Activated CD8-positive, alpha-beta memory T cell treated with anti-CD3 and anti-CD28 coated beads for 1 hour (primary cell): ENCODE measurements at places on chromosomes 16 and 17.

- no peak for DNase-seq
Observed at GRCh38 chr16:77761204-77761603, 27.2 kb upstream of the VAT1L start.

GRCh38 chr16:67294938-67295361 lies 15.6 kb downstream of the PLEKHG4 start:
- DNase-seq: no peak

DNA sequence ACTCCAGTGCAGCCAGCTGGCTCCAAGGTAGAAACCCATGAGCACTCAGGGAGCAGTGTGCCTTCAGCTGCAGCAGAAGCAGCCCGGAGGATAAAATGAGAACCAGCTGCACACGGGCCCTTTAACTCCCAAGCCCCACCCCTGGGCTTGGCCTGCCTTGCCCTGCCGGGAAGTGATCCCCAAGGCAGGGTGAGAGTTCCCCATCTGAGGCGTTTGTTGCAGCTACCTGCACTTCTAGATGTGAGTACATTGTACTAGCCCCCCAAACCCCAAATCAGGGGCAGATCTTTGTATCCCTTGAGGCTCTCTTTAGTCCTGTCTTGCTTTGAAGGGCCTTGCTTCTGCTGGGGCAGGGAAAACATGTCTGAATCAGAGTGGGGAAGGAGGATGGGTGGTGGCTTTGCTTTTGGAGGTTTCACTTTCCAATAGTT lies at the start of gene MVP:
TSS of gene MVP (plus strand) at position 192 of the 431 bp plus-strand sequence. CDS start 10,088 bp downstream, outside the sequence.
- no peak for DNase-seq

DNA sequence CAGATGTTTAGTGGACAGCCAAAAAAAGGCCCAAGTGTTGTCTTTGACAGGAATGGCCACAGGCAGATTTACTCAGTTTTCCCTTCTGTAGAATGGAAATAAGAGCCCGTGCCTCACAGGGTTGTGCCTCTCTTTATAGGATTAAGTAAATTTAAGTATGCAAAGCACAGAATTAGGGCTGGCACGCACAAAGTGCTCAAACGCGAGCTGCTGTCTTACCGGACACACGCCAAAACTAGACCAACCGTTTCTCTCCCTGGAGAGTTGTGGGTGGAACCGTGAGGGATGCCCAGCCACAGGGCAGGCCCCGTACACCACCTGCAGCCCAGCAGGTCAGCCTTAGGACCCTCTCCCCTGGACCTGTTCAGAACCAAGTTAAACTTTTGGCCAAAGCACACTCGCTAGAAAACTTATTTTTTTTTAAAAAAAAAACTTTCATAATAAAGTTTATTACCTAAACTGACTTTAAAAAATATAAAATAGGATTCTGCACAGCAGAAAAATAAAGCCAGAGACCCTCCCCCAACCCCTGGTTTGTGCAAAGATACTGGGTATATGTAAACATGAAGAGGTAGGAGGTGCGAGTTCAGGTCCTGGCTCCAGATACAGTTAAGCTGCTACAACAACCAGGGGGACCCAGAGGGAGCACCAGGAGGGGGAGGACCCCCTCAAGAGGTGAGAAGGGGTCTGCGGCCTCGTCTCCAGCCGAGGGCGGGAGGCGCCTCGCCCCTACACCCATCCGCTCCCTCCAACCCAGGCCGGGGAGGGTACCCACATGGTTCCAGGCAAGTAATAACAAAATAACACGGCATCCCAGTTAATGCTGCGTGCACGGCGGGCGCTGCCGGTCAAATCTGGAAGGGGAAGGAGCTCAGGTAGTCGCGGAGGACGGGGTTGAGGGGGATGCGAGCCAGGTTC lies 1.8 kb downstream of the SOCS1 start:
- no peak for DNase-seq

DNA sequence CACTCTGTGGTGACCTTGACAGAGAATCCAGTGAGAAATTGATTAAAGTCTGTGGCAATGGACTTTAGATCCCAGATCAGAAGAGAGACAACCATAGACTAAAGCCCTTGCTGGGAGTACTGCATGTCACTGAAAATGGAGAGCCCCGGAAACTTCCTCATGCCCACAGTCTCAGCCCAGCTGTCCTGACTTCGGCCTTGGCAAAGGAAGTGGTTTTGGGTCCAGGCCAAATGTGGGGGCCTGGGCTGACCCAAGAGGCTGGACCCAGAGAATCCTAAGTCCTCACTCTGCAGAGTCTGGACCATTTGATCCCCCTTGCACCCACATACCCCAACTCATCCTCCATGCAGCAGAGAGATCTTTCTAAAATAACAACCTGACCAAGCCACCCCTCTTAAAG lies 4.7 kb upstream of the BEAN1 start:
- DNase-seq: no peak
